ENCODE measurements at places on chromosomes 7 and 10.

GRCh38 chr7:90763108-90763507 lies 167.0 kb downstream of the CDK14 start:
- DNase-seq: no peak

DNA sequence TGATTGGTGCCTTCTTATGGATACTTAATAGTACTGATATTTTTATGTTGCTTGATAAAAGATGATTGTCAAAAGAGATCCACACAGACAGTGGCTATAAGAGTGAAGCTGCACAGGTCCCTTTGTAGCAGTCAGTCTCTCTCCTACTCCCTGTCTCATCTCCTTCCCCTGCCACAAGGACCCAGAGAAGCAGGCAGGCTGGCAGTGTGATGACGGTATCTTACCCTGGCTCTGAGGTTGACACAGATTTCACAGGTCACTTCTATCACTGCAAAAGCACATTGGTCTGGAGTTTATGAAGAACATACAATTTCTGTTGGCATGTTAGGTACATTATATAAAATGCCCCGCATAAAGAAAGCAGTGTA lies 64.4 kb upstream of the AHR start:
- DNase-seq: no peak

DNA sequence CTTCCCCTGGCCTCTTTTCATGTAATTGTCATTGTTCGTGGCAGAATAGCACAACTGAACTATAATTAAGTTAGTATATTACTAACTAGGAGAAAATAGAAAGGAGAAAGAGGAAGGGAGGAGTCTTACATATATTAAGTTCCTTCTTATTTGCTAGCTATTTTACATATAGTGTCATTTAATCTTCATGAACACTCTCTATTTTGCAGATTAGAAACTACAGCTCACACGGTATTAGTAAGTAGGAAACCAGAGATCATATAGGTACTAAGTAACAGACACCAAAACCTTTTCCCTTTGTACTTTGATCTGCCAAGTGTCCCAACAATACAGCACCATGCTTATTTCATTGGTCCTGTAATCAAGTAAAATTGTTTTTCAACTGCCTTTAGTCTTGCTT lies 202.4 kb upstream of the HPS1 start:
- no peak for DNase-seq

- DNase-seq: no peak
These were observed 8.5 kb downstream of the KMT2E start for GRCh38 chr7:105022458-105022857.

DNA sequence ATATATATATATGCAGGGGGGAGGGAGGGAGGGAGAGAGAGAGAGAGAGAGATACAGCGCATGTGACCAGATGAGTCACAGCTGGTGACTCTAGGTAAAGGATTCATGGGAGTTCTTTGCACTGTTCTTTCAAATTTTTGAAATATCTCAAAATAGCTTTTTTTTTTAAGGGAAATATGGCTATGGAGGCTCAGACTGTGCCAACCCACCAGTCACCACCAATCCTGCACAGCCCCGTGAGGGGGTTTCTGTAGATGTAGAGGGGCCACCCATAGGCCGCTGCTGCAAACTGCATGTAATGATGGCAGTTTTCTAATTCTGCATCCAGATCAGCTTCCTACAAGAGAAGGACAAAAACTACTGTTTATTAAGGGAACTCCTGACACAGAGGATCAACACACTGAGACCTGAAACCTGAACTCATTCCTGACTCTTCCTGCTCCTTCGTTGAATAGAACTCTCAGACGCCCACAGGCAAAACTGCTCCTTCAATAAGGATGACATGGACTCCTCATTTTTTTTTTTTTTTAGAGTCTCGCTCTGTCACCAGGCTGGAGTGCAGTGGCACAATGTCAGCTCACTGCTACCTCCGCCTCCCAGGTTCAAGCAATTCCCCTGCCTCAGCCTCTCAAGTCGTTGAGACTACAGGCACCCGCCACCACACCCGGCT lies 17.3 kb downstream of the DAGLB start:
- no peak for DNase-seq

DNA sequence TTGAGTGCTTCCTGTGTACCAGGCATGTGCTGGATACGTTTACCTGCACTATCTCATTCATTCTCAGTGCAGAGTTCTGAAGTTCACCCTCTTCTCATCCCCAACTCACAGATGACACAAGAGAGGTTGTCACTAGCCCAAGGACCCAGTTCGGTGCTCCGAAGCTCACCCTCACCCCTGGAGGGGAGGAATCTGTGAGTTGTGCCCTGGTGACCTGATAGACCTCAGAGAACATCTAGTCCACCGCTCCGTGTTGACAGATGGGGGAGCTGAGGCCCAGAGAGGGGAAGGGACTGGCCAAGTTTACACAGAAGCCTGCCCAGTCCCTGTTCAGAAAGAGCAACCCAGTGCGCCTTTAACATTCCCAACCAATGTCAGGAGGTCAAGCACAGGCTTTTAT lies 44.8 kb upstream of the EMX2 start:
- no peak for DNase-seq

DNA sequence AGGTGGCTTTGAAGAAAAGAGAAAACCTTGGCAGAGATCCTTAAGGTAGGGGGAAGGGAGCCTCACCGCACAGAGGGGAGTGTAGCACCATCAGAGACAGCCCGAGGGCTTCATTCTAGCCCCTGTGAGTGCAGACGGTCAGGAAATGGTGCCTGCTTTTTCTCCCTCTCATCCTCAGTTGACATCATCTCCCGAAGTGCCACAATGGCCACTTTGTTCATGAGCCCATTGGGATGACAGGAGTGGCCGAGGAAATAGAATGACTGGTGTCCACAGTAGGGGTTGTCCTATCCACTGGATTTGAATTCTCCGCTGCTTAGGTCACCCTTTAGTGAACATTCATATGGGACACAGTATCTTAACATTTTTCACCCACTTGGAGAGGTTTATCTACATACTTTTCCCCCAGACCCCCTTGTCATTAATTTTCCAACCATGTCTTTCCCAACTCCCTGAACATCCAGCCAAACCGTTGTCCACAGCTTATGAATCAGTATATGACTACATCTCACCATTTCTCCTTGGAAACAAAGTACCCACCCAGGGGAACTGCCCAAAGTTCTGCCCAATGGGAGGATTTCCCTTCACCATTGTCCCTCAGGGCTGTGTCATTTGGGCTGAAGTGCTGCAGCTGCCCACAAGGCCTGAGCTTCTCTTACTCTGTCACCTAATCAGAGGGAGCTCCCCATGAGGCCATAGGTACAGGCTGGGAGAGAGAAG lies 108.8 kb downstream of the ADCY1 start:
- DNase-seq: no peak

- DNase-seq: no peak
These were observed 11.7 kb downstream of the SRPK2 start for GRCh38 chr7:105376908-105377533.

- no peak for DNase-seq
These were observed 9.2 kb downstream of the OR2A5 start for GRCh38 chr7:144057954-144058353.

- DNase-seq: no peak
These were observed 87.3 kb downstream of the LYZL2 start for GRCh38 chr10:30542001-30542894.

DNA sequence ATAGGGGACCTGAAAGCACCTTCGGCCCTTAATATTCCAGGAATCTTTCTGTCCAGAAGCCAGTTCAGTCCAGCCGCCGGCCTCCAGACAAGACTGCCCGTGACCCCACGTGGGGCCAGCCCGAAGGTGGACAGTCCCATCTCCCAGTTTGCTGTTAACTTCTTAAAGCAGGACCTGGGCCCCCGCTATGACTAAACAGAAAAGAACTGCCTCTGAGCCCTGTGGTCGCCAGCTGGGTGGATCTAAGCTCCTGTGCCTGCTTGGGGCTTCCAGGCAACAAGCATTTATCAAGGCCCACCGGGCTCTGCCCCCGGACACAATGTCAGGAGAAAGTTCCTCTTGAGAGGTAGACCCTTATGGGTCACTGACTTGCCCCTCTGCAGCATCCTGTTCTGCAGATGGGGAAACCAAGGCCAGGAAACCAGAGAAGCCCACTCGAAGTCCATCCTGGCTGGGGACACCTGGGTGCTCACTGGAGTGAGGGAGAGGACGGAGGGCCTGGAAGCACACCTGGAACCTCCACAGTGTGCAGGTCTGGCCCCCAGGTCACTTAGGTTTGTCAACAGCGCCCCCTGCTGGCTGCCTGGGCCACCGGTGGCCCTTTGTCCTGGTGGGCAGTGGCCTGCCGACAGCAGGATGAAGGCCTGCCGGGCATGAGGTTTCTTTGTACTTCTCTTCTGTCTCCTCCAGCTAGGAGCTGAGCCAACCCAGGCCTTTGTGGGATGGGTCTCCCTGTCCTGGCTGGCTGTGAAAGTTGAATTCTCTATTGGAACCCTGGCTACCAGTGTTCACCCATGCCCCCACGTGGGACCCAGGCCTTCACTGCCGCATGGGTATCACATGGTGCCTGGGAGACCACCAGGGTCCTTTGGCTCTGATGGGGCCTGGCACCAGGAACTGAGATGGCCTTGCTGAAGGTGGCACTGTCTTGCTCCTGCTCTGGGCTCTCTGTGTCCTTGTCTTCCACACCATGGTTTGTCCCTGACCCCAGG lies 128.0 kb downstream of the ZMIZ1 start:
- DNase-seq: peak; percentile 66

- no peak for DNase-seq
These were observed 9.9 kb downstream of the TTYH3 start for GRCh38 chr7:2641406-2642393.

- no peak for DNase-seq
These were observed 133.7 kb downstream of the EGFR start for GRCh38 chr7:55152516-55152915.

GRCh38 chr10:103648251-103648635 lies 154.7 kb downstream of the NEURL1 start:
- no peak for DNase-seq

DNA sequence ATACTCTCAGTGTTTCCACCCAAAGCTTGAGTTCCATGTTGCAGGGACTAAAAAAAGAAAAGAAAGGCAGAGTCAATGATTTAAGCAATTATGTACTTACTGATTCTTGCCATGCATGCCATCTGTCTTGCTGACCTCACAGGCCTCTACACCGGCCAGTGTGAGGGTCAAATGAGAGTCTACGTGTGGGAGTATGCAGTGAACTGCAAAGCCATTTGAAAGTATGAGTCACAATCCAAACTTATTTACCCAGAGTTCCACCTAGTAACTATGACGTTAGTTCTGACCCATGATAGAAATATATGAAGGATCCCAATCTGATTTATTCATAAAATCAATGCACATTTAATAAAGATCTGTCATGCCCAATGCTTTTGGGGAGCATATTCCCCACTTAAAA lies 26.5 kb downstream of the PDE1C start:
- no peak for DNase-seq

DNA sequence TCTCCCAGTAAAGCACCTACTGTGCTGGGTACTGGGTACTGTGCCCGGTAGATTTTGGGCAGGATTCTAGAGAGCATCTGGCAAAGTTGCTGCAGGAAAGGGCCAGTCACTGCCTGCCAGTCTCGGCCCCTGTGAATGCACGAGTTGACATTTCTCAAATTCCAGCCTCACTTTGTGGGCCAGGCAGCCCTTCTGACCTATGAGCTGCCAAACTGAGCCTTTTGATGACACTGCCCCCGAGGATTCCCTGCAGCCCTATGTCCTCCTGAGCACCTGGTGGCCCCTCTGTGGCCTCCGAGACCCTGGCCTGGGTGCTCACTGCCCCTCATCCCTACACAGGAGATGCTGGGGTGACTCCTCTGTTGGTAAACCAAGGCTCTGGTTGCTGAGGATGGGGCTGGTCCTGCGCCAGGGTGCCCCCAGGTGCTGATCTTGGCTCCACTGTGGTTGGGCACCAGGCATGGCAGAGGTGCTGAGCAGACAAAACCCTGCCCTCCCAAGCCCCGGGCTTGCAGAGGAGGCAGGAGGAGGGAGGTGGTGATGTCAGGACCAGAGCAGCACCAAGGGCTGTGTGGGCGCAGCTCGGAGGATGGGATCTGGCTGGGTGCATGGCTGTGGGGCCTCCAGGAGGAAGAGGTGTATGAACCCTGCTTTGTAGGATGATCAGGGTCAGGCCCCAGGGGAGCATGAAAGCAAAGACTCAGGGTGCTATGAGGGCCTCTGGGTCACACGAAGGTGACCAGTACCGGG lies 16.2 kb downstream of the LHPP start:
- DNase-seq: no peak

GRCh38 chr7:36119005-36119706 lies 33.9 kb upstream of the EEPD1 start:
- no peak for DNase-seq

GRCh38 chr10:121681997-121682687 lies 83.9 kb upstream of the FGFR2 start:
- DNase-seq: no peak

DNA sequence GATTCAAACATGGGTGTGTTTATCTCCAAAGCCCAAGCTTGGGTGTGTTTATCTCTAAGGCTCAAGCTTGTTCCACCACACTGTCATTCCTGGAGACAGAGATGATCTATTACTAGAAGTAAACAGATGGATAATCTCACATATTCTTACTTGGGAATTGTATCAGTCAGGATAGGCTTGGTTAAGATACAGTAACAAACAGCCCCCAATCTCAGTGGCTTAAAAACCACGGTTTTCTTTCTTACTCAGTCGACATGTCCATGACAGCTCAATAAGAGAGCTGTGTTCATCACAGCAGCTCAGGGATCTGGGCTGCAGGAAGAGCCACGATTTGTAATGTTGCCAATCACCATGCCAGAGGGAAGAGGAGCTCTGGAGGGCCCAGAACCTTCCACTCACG lies 38.5 kb upstream of the LOXL4 start:
- no peak for DNase-seq

DNA sequence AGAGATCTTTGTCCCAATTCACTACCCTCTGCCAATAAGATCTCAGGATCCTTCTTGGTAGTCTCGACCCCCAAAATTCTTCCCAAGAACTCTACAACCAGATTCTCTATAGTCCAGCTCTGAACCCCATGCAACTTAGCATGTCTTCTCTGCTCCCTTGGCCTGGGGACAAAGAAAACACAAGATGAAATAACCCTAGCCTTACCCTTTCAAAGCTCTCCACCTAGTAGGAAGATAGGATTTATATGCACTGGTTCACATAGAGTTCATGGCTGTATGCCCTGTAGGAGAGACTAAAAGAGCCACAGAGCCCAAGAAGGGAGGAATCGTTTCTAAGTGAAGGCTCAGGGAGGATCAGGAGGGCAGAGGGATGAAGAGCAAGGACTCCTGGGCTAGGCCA lies 96.1 kb downstream of the PPP1R3C start:
- DNase-seq: no peak

- DNase-seq: peak; percentile 9
These were observed 258.6 kb downstream of the PAXIP1 start for GRCh38 chr7:154744256-154744860.

- no peak for DNase-seq
These were observed at the start of gene KIAA1217 for GRCh38 chr10:24208661-24209431. TSS of gene KIAA1217 (plus strand) at chr10:24209138. CDS start at chr10:24209194, 56 bp downstream.

DNA sequence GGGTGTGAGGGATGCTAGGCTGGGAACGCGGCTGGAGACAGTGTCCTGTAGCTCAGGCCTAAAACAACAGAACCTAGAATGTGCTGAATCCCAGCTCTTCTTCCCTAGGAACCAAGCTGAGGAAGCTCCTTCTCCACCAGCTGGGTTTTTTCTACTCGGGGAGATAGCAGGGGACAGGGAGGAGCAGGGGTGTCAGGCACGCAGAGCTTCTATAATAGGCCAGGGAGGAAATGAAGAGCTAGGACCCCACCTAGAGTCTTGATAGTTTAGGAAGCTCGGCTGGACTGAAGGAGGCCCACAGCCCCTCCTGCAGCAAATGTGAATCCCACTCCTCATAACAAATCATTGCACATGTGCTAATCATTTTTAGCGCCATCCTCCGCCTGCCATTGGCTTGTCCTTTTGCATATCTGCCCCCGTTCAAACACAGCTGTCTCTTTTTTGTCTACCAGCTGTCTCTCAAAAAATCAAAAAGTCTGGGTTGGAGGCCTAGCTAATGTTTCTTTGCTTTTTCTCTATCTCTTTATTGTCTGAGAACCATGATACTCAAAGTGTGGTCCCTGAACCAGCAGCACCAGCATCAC lies 24.1 kb upstream of the FAM180A start:
- DNase-seq: no peak
